Liver (tissue), 10 donors: ENCODE measurements at places on chromosomes 12 and 14.
A peak's percentile ranks its signal among the peaks of the same experiment; 100 is the strongest.

DNA sequence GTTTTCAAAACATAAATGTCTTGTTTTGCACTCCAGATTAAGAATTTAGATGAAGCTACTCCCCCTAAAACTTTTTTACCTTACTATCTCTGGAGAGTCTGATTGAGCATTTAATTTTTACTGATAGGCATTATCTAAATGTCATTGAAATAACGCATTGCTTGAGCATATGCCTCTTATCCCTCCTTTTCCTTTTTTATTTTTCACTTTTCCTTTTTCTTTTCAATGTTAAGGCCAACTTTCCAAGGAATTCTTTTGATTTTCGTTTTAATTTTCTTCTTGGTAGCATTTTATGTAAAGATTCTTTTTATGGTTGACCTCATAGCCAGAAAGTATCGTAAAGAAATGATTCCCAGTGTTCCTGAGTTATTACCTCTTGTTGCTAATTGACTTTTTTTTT is 2.9 kb downstream of the SRP54 start:
- DNase-seq, result no peak

DNA sequence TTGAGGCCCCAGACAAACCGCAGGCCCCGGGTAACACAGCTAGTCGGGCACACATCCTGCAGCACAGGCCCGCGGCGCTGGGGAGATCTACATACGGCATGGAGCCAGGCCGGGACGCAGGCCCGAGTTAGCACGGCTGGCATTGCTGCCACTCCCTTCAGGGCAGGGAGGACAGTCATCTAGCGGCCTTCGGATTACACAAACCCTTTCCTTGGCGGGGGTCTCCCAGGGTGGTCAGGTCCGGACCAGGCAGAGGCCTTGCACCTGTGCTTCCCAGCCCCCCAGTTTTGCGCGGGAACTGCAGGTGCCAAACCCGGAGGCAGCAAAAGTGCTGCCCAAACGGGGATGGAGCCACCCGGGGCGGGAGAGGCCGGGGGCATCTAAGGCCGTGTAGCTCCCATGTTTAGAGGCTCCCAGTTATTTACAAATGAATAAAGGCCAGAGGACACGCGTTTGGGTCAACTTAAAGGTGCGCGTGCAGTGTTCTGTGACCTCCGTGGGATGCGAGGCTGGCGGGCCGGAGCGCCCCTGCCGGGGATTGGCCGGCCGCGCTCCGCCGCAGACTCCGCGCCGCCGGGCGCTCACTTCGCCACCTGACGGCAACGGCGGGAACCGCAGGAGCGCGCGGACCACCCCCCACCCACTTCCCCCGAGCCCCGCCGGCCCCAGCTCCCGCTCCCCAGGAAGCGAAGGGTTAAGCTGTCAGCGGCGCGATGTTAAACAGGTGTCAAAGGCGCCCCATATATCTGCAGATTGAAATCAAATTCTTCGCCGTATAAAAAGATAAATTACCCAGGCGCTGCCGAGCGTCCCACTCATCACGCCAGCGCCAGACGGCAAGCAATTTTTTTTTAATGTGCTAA is 18.1 kb downstream of the VSX2 start:
- peak; percentile 72 for DNase-seq

DNA sequence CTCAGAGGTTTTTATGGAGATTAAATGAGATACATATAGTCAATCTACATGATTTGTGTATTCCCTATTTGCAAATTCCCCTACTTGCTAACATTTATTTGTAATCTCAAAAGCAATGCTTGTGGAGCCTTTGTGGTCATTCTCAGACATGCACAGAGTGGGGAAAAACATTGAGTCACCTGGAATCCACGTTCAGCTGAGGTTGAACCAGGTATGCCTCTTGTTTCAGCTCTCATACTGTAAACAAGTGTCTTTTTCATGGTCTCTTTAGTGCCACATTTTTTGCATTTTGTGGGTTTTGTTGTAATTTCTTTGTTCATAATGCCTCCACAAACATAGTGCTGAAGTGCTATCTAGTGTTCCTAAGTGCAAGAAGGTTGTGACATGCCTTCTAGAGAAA is 181.9 kb downstream of the BCAT1 start:
- no peak for DNase-seq

- no peak for DNase-seq
Measured at GRCh38 chr14:81989211-81989610, 455.6 kb upstream of the SEL1L start.

- no peak for DNase-seq
Measured at GRCh38 chr12:26196421-26196716, 996 bp downstream of the SSPN start.

- no peak for DNase-seq
Measured at GRCh38 chr12:94230357-94230905, 82.1 kb downstream of the PLXNC1 start.

DNA sequence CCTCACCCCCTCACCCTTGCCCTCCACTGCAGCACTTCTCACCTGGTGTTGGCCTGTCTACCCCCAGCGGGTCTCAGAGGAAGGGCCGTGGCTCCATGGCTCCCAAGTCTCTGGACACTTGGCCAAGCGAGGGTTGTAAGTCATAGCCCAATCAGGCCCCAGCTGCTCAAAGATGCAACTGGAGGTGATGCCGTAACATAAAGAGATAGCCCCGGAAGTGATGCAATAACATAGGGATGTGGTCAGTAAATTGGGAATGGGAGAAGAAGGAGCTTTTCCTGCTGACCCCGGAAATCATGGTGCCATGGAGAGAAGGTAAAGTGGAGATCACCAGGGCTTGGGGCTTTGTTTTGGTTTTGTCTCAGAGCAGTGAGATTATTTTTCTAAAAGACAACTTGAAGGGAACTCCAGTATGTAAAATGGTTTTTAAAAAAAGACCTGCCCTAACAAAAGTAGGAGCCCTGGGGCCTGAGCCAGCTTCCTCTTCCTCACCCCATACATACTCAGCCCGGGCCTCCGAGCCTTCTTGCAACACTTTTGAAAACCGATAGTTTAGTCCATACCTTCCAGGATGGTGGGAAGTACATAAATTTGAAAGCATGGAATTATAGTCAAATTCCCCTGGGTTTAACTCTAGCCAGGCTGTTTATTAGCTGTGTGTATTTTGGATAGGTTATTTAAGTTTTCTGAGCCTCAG is 212.5 kb downstream of the CRADD start:
- no peak for DNase-seq

DNA sequence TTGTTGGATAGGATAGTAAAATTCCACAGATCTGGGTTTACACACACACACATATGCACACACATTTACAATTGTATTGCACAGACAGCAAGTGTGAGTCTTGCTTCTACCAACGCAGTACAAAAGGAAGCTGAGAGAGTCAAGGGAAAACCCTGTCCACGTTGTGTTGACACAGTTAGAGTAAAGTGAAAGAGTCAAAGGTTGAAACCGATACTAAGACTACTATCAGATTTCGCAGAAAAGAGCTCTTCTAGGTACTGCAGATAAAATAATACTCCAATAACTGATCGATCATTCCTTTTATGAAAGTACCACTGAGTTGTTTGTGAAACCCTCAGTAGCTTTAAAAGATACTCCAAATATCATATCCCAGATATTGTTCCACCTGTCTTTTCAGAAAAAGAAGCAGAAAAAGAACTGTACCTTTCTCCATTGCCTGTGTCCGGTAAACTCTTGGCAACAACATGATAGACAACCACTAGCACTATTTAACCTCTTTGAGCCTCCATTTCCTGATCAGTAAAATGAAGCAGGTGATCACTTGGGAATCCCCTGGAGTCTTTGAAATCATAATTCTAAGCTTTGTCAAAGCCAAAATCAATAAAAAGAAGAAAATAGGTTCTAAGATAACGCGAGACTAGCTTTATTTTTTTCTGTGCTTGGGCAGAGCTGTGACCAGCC is 224.6 kb upstream of the FOXN3 start:
- no peak for DNase-seq

GRCh38 chr14:54676812-54677708 is 110.1 kb downstream of the SAMD4A start:
- DNase-seq, result no peak

GRCh38 chr12:30996255-30996654 is 69.7 kb downstream of the TSPAN11 start:
- no peak for DNase-seq

DNA sequence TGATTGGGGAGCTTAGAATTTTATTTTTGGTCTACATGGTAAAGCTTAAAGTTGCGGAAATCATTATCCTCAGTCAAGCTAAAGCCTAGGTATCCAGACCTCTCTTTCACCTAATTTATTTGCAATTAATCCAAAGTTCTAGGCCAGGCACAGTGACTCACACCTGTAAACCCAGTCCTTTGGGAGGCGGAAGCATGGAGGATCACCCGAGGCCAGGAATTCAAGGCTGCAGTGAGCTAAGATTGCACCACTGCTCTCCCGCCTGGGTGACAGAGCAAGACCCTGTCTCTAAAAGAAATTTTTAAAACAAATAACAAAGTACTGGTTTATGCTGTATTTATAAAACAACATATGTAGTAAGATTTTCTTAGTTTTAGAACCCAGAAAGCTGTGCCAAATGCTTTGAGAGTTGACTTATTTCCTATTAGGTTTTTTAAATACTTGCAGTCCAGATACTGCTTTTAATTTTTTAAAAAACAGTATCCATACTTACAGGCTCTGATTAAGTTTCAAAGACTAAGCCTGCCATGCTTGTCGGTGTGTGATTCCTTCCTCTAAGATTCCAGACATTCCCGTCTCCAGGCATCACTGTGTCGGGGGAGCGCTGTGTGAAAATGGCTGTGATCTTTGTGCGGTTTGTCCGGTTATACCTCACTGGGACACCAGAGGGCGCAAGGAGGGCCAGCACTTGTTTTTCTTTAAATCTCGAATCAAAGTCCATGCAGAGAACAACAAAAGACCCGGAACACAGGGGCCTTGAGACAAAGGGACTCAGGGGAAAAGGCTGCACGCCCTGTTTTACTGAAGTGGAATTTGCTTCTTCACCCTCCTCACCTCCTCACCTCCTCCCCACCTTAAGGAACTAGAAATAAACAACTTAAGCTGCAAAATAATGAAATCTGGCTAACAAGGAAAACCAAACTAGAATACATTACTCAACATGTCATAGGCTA is 24.6 kb upstream of the TMPO start:
- DNase-seq, result peak; percentile 88

DNA sequence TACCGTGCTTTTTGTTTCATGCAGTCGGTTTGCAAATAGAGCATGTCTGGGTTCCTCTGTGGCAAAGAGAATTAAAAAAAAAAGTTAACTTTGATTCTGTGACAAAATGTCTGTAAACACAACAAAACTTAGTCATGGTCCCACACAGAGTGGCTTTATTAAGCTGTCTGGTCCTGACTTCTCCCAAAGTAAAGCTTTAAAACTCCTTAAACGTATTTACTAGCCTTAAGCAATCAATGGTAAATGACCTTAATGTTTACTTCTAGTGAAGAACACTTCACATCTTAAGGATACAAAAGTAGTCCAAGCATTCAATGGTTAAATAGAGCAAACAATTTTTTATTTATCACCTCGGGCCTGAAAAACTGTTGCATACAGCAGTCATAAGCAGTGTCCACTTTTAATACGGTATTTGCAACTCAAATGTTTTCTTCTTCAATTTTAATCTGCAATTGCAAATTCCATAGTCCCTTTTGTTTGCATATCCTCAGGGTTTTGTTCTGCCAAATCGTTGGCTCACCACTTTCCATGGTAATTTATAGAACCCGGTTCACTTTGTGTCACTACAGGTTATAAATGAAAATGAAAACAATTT is 453.0 kb upstream of the MIS18BP1 start:
- no peak for DNase-seq
